Cerebellar nuclear complex (tissue), 1 donor: ENCODE measurements at places on chromosomes 13 and 19.

GRCh38 chr13:93098972-93099371, 127.6 kb upstream of the GPC6 start:
- DNase-seq = no peak

- DNase-seq = no peak
These were observed 495.8 kb upstream of the KLF12 start for GRCh38 chr13:74629985-74630384.

- DNase-seq = no peak
These were observed 56.5 kb downstream of the TDRD3 start for GRCh38 chr13:60453490-60453889.

DNA sequence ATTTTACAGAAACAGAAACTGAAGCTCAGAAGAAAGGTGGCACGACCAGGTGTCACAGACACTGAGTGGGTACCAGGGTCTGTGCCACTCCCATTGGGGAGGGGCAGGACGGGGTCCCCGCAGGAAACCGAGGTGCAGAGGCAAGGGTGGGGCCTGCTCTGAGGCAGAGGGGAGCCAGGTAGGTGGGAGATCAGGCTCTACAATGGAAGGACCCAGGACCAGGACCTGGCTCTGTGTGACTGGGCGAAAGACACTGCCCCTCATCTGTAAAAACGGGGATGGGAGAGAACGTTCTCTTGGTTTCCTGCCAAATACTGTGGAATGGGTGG, 2.8 kb downstream of the PTGIR start:
- no peak for DNase-seq

DNA sequence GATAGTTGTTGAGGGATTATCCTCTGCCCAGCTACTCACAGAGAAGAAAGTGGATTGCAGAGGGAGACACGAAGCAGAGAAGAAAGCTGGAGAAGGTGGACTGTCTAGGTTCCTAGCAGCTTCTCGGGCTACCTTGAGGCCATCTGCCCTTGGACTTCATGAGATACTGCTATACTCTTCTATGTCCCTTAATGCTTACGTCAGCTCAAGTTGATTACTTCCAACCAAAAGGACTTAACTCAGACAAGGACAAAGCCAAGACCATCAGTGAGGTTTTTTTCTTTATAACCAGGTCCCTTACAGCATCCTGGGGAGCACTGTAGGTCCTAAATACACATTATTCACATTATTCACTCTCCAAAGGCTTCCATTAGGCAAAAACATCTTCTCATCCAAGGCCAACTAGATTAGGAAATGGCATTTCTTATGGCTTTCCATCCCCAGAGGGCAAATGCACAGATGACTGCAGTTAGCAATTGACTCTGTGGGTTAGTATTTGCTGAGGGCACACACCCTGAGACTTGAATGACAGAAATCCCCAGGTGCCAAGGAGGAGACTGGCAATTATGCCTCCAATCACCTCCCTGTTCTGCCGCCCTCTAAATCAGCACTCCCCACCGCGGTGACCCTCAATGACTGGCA, 4.1 kb upstream of the UBE2L5 start:
- no peak for DNase-seq

DNA sequence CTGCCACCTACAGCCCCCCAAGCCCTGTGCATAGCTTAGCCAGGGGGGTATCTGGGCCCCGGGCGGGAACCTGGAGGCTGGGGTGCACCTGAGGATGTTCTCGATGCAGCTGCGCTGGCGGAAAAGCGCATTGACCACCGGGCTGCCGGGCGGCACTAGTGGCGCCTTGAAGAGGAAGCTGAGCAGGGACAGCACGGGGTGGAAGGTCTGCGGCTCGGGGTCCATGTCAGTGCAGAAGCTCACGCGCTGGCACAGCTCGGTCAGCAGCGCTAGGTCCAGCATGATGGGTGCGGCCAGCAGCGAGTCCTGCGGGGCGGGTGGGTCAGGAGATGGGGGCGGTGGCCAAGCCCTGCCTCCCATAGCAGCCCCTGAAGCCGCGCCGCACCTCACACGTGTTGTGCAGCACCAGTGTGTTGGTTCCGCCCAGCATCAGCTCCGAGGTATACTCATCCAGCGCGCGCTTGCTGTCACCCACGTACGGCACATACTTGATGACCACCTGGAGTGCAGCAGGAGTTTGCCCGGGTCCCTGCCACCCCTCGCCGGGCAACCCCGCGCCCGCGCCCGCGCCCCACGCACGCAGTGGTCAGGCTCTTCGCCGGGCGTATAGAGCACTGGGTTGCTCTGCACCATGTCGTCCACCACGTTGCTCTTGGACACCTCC, 2.6 kb downstream of the ISYNA1 start:
- DNase-seq = no peak

GRCh38 chr13:30712536-30713532, 22.5 kb upstream of the ALOX5AP start:
- DNase-seq = no peak

GRCh38 chr13:38429916-38430315, 80.3 kb downstream of the UFM1 start:
- DNase-seq = no peak

- DNase-seq = no peak
These were observed 9.9 kb downstream of the RFX2 start for GRCh38 chr19:6100284-6100915.

- DNase-seq = no peak
These were observed 18.1 kb upstream of the GNA15 start for GRCh38 chr19:3117716-3118115.

- no peak for DNase-seq
These were observed 812.1 kb upstream of the MIR17HG start for GRCh38 chr13:90535421-90535820.

GRCh38 chr13:34608331-34608730, 333.7 kb upstream of the NBEA start:
- DNase-seq = no peak

GRCh38 chr13:22562116-22562515, 618.7 kb upstream of the SGCG start:
- no peak for DNase-seq

DNA sequence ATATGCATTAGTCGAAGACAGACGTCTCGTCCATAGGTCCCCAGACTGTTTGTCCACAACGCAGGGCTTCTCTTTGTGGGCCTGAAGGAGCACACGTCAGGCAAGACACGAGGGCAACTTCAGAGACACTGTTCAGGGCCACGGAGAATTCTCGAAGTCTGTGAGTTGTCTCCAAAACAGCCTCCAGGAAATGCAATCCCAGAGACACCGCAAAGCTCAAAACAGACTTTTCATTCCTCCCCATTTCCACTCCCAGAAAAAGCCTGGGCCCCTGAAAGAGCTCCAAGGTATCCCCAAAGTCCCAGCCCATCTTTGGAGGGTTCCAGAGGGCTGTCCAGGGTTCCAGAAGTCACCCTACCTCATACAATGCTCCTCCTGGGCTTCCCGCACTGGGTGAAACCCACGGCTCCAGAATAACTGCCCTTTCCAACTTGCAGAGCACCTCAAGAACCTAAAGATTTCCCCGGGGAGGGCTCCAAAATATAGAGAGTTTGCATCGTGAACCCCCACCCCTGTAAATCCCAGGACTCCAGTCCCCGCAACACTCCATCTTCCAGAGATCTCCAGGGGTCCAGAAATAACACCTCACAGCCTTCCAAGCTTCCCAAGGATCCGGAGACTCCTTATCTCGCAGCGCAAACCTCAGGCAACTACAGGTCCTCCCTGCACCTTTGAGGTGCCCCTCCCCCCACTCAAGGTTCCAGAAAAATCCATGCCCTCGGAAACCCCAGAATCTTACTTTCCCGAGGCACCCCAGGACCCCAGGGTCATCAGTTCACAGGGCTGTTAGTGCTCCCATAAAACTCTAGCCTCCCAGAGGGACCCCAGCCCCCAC, 687 bp upstream of the FTL start:
- no peak for DNase-seq

GRCh38 chr19:30688696-30689095, 316.5 kb downstream of the ZNF536 start:
- no peak for DNase-seq

GRCh38 chr19:3248728-3249326, 24.4 kb downstream of the CELF5 start:
- DNase-seq = no peak
